ENCODE measurements at places on chromosomes 16 and 17. TPM values are rescaled to one million over a fixed set of nuclear protein-coding genes. Genes with fewer than 3 reads are reported as not detected.

- DNase-seq = no peak
Observed at GRCh38 chr17:78935419-78936323, 10.5 kb upstream of the TIMP2 start.

GRCh38 chr16:13829697-13830299, 90.2 kb upstream of the ERCC4 start:
- peak; percentile 4 for DNase-seq

DNA sequence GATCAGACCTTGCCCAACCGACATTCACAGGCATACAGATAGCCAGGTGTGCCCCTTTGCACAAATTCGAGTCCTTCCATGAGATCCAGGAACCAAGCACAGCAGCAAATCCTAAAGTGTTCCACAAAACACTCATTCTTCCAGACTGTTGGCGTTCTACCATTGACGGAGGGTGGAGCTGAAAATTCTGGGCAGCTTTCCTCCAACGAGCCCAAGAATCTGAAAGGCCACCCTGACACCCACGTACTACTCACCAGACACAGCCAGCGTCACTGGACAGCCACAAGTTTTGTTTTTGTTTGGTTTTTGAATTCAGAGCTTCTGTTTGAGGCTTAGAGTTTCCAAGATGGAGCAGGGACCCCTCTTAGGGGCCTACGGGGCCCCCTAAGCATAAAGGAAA, 83.8 kb downstream of the PMP22 start:
- DNase-seq = no peak

- no peak for DNase-seq
Observed at GRCh38 chr17:33966410-33967059, 288.6 kb upstream of the CCL2 start.

DNA sequence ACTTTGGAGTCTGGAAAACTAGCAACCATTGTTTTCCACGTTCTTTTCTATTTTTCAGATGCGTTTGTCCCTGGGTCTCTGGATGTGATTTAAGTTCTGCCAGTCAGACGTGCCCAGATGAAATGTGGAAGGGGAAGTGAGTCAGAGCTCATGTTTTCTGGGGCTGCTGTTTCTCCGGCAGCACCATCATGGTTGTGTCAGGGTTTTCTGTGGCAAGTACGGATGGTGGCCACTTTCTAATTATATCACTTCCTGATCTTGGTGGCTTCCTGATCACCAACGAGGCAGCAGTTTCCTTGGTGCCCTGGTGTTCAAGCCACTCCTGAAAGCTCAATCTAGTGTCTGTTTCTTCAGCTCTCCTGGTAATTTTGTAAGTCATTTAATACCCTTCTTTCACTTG, 31.4 kb upstream of the PMFBP1 start:
- no peak for DNase-seq

CTRB2 gene
- polyA plus RNA-seq = not detected

GRCh38 chr17:16928406-16929034, 43.4 kb downstream of the TNFRSF13B start:
- no peak for DNase-seq

DNA sequence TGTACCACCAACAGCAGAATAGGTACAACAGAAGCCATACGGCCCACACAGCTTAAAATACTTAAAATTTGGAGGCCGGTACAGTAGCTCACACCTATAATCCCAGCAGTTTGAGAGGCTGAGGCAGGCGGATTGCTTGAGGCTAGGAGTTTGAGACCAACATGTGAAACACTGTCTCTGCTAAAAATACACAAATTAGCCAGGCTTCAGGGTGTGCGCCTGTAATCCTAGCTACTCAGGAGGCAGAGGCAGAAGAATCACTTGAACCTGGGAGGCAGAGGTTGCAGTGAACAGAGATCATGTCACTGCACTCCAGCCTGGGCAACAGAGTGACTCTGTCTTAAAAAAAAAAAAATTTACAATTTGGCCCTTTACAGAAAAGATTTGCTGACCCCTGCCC, 17.0 kb downstream of the GFOD2 start:
- DNase-seq = no peak

ANKRD40CL gene
- 28.4 TPM for polyA plus RNA-seq

DNA sequence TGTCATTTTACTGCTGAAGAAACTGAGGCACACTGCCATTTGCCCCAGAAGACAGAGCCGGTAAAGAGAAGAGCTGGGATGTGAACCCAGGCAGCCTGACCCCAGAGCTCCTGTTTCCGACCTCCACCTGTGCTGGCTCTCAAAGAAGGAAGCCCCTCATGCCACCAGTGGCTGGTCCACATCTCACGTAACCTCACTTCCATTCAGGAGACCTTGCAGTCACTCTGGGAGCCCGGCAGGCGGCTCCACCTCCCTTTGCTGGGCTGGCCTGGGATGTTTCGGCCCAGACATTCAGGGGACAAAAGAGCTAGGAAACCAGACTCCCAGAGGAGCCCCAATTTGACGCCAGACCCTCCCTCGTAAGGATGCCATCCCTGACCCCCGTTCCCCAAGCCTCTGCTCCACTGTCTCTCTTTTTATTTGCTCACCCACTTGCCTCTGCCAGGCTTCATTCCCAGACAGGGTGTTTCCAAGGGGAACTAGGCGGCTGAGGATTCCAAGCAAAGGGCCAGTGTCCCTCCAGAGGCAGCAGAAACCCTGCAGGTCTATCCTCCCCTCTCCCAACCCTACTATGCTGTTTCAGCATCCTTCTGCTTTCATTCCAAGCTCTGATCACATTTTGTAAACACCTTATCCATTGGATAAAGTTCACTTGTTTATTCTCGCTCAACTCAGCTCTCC, 2.8 kb downstream of the TAF1C start:
- DNase-seq = no peak

DNA sequence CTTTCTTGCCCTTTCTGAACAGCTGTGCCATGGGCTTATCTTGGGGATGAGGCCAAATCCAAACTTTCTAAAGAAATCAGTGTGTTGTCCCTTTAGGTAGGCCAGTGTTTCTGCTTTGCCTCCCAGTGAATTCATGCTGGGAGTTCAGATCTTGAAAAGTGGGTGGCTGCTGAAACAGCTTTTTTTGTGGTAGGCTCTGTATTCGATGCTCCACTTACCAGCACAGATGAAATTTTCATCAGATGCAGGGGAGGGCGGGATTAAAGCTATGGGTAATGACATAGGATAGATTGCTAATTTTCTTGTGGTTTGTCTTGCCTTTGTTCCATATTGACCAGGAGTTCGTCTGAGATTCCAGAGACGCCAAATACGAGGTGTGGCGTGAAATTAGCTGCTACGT, 2.8 kb downstream of the SOCS7 start:
- no peak for DNase-seq

DNA sequence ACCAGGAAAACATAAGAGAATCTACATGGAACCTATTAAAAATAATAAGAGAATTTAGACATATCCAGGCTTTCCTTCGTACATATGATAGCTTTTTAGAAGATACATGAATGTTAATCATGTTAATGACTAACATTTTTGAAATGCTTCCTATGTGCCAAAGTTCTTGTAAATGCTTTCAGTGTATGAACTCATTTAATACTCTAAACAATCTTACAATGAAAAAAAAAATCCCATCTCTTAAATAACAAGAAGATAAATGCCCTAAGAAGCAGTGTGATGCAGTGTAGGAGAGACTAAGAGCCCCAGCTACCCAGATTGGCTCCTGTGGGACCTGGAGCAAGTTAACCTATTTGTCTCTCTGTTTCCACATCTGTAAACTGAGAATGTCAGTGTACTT, 220.4 kb upstream of the MYOCD start:
- DNase-seq = no peak

- peak; percentile 43 for DNase-seq
Observed at GRCh38 chr17:861364-861763, 79.2 kb downstream of the MRM3 start.

MRC2 gene
- polyA plus RNA-seq = 20.1 TPM

TNK1 gene
- 7.4 TPM for polyA plus RNA-seq

DNA sequence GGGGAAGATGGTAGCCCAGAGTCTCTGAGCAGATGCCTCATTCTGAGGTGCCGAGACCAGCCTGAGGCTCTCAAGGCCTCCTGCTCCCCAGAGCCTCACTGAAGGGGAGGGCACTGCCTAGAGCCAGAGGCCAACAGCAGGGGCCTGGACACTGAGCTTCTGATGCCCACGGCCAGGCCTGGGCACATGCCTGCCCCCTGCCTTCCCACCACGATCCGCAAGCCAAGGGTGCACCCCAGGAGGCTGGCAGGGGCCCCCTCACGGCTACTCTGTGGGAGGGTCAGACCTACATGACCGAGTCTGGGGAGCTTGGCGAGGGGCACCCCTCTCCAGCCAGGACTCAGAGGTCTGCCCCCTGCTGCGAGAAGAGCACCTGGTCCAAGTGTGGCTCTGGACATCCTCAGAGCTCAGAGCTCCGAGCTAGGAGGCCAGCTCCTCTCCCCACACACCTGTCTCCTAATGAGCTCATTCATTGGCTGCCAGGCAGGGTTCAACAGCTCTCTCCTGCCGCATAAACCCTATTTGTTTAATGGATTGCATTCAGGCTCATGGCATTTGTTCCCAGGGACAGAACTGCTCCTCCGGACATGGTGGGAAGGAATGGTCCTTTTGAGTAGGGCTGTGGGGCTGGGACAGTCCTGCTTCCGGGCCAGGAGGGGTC, 13.9 kb downstream of the OTOP3 start:
- no peak for DNase-seq

DNA sequence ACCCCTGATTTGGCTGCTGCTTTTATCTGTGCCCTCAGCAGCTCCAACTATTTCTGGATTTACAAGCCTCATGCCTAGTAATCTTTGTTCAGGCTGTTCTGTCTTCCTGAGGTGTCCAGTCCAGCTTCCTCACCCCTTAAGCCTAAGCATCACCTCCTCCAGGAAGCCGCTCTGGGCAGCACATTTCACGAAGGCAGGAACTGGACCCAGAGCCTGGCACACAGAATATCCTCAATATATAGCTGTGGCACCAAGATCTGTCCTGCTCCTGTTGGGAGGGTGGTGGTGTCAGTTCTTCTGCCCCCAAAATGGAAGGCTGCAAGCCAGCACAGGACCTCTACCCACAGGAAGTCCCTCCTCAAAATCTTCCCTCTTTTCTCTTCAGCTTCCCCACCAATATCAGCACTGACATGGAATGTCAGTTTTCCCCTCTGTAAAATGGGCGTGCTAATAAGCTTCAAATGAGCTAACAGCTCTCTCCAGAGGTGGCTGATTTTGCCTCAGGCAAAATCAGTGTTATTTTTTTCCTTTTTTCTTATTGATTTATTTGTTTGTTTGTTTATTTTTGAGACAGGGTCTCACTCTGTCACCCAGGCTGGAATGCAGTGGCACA, 6.9 kb upstream of the NEUROD2 start:
- no peak for DNase-seq

- no peak for DNase-seq
Observed at GRCh38 chr16:35525979-35526590, 2066.7 kb downstream of the TP53TG3F start.

GRCh38 chr17:35489944-35490343, 41.4 kb upstream of the SLFN13 start:
- no peak for DNase-seq

PMFBP1 gene
- 4.7 TPM for polyA plus RNA-seq

DNA sequence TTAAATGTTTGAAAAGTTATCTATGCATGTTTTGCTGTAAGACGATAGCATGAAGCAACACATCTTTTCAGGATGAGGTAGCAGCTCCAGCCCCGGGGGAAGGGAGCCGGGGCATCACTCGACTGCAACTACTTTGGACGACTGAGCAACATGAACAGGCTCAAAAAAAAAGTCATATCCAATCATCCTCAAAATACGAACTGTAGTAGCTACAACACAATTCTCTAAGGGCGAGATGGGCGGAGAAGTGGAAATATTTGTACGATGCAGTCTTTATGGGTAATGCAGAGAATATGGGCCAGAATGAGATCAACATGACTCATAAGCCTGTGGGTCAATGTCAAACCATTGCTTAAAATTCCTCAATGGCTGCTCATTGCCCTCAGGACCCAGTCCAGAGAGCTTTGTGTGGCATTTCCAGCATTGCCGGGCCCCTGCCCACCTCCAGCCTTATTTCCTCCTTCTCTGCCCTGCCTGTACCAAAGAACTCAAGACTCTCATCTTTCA, 17.7 kb upstream of the SMURF2 start:
- no peak for DNase-seq

DNA sequence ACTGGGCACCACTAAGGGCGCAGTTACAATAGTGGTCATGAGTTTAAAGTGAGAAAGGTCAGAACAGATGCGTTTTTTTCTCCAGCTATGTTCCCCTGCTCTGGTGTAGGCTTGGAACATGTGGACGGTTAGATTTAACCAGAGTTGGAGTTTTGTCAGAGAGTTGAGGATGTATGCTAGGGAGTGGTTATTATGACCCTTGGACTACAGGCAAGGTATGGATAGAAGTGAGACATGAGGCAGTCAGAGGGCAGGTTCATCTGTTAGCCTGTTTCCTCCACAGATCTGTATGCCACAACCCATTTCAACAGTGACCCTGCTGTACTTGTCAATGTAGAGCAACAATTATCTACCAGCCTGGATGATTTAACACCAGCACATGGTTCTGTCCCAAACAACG, 22.6 kb downstream of the TPPP3 start:
- DNase-seq = peak; percentile 76

Data from large intestine (tissue), 12 donors.